Esophagus mucosa (tissue), 1 donor: ENCODE measurements at places on chromosomes 1 and 21. TPM values are rescaled to one million over a fixed set of nuclear protein-coding genes. Genes with fewer than 3 reads are reported as not detected.

- no peak for ATAC-seq
Measured at GRCh38 chr1:26994020-26994786, 711 bp downstream of the TRNP1 start.

DNA sequence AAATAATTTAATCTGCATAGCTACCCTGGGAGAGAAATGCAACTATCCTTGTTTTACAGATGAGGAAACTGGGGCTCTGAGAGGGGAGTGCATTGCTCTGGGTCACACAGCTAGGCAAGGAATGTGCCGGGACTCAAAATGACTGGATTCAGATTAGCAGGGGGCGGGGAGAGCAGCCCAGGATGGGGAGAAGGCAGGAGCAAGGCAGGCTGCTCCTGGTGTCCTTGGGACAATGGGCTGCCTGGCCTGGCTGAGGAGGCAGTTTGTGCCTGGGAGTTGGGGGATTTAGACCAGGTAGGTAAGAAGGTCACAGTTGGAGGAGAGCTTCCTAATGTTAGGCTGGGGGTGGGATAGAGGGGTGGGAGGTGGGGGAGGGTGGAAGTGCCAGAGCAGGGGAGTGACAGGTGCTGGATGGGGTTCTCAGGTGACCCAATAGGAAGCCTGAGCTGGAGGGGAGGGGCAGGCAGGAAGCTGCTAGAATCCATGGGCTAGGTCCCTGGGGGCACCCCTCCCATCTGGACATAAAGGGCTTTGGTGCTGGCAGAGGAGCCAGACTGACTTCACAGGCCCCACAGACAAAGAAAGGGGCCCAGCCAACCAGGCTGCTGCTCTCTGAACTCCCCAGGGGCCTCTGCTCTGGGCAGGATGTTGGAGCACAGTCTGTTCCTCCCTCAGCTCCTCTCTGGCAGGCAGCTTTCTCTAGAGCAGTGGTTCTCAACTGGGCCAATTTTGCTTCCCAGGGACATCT lies 29.0 kb downstream of the TRIM62 start:
- no peak for ATAC-seq

GRCh38 chr1:82517586-82517985 lies 716.9 kb downstream of the ADGRL2 start:
- ATAC-seq = no peak

GRCh38 chr1:63674238-63674864 lies 81.1 kb downstream of the PGM1 start:
- peak; percentile 65 for ATAC-seq

DNA sequence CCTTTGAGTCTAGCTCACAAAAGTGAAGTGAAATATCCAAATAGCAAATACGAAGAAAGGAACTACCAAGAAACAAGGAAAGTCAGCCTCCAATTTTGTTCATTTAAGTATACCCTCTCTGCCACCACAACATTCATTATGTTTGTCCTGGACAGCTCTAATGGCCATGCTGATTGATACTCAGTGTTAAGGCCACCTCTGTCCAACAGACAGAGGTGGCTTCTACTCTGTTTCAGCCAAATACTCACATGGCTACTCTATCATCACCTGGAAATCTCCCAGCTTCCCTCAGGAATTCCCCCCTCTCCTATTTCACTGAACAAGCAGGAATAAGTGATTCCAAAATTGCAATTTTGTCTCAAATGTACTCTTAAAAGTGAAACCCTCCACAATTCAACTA lies 10.7 kb downstream of the APP start:
- no peak for ATAC-seq

DNA sequence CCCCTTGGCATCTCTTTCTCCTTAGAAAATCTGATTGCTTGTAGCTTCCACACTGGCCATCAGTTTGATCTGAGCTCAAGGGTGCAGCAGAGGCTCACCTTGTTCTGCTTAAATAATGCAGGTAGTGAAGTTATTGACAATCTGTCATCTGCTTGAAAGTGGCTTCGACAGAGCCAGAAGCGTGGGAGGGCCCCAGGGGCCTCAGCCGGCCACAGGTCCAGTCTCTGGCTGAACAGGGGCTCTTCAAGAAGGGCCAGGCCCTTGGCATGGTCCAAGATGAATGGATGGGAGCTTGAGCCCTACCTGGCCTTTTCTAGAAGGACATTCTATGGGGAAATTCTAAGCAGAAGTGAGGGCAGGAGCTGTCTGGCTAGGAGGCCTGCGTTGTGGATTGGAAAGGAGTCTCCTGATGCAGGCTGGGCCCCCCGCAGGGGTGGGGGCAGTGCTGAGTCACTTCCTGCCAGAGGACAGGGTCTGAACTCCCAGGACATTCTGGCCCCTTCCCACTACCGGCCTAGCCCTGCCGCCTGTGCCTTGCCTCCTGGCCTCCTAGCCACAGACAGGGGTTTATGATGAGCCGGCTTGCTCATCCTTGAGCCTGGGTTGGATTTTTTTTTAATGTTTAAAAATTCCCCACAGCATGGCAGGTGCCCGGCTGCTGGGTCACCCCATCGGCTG lies 162.3 kb upstream of the VAMP3 start:
- ATAC-seq = no peak

DNA sequence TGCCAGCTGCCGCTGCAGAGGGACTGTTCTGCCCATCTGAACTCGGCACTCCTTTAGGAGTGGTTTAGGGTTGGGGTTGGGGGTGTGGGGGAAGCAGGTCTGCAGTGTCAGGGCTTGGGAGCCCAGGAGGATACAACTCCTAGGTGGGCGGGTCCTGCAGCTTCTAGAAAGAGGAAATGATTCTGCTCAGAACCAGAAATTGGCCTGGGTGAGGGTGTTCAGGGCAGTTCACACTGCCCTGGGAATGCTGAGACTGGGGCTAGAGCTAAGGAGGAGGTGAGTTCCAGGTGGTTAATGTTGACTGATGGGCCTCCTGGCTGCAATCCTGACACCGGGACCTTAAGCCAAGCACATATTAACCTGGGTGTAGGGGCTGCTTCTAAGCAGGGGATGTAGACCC lies 4.8 kb upstream of the SLC26A9 start:
- no peak for ATAC-seq

- ATAC-seq = no peak
Measured at GRCh38 chr1:3657096-3657475, 4.8 kb downstream of the TP73 start.

DNA sequence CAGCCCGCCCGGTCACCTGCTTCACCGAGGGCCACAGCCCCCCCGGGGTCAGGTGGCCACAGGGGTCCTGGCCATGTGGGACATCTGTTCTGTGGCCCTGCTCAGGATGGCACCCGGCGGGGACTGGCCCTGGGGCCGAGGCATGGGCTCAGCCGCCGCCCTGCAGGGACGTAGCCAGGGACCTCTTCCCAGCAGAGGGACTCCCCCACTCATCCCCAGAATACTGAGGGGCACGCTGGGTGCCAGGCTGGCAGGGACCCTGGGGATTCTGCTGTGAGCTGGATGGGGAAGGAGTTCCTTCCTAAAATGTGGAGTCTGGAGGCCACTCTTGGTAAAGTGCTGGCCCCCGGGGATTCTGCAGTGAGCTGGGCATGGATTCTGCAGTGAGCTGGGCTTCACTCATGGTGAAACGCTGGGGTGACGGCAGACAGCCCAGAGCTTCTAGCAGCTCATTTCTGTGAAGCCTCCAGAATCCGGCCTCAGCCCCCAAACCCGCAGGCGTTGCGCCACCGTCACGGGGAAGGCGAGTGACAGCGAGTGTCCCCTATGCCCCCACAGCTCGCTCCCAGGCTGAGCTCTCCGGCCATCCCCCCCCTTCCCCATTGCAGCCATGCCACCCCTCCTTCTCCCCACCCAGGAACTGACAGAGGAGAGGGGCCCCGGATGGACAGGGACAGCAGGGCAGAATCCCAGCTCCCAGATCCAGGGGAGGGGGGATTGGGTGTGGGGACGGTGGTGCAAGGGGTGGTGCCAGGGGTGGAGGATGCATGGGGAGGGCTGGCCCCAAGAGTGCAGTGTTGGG lies 1.4 kb downstream of the ITGB2 start:
- ATAC-seq = no peak

DNA sequence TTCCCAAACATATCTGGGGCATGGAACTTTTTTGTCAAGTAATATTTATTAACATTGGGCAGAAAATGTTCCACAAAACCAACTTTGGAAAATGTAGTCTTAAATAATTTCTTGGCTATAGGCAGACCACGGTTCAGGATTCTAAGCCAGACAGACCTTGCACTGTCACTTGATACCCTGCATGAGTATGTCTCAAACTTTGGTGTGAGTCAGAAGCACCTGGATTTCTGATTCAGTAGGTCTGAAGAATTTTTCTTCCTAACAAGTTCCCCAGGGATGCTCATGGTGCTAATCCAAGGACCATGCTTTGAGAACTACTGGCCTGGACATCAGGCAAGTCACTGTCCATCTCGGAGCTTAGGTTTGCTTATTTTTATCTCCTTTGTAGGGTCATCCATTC lies 562.0 kb downstream of the PLPP3 start:
- ATAC-seq = no peak

DNA sequence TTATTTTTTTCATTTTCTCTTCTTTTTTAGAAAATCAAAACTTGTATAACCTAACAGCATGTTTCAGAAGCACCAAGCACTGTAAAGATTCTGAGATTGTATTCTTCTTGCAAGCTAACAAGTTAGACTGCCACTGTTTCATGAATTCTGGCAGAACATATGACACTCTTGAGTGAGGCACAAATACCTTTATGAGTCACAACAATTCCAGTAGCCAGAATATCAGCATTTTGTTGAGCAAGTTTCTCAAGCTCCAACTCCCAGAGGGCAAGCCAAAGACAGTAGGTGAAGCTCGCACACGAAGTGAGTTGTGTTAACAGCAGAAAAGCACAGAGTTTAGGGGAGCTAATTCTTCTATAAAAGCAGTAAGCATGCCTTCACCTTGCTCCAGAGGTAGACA lies 268.8 kb upstream of the NCAM2 start:
- ATAC-seq = no peak

DNA sequence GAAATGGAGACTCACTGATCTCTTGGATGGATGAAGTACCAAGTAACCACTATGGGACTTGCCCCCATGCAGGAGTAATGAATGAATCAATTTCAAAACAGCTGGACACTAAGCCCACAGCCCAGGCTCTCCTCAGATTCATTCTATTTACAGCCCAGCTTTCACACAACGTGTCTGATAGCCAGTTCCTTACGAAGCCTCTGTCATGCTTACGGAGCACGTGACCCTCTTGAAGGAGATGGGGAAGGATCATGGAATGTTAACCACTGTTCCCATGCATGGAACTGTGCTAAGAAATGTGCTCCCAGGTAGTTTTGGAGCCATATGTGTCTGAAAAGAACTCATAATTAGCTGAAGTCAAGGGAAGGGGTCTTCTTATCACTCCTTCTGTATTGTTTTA lies 124.1 kb downstream of the KIF26B start:
- ATAC-seq = no peak

- no peak for ATAC-seq
Measured at GRCh38 chr1:165034136-165034809, 322.2 kb downstream of the LMX1A start.

- ATAC-seq = peak; percentile 71
Measured at GRCh38 chr1:9615316-9616063, 26.8 kb downstream of the TMEM201 start.

GRCh38 chr1:102834688-102835320 lies 273.5 kb downstream of the COL11A1 start:
- ATAC-seq = no peak

DNA sequence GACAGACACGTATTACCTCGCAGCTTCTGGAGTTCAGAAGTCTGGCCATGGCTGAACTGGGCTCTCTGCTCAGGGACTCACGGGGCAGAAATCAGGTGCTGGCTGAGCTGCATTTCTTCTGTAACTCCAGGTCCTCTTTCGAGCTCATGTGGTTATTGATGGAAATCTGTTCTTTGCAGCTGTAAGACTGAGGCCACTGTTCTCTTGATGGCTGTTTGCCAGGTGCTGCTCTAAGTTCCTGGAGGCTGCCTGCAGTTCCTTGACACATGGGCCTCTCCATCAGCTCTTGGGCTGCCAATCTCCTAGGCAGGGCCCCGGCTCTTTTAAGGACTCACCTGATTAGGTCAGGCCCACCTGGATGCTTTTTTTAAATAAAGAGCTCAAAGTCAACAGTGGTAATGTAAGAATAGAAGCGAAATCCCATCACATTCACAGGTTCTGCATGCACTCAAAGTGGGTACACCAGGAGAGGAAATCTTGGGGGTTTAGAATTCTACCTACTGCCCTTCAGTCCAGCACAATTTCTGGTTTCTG lies 139.1 kb downstream of the KAZN start:
- ATAC-seq = no peak

DNA sequence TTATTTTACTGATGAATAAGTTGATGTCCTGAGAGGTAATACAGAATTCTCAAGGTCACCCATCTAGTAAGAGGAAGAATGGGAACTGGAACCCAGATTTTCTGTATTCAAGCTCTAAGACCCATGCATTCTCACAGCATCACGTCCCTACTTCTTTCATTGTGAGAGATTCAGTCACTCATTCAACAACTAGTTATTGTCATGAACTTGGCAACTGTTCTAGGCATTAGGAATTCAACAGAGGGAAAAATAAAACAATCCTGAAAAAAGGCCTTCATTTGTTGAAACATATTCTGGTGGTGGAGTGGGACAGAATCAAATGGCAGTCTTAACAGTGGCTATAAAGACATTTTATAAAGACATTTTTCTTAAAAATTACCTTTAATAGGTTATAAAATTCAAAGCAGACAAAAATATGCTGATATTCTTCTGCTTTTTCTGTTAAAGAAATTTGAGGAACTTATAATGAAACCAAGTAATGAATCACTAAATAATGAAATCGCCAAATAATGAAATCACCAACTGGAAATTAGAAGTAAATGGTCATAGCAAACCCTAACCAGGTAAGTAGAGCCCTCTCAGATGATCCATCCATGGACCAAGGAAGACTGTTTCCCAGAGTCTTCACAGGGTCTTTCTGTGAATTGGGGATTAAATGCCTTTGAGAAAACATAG lies 136.5 kb upstream of the DPYD start:
- ATAC-seq = no peak

- ATAC-seq = no peak
Measured at GRCh38 chr1:156751451-156751756, at the start of gene HDGF. Gene HDGF (minus strand): TSS chr1:156751675. CDS start chr1:156751429, 246 bp downstream.

- ATAC-seq = no peak
Measured at GRCh38 chr21:32253215-32253641, 25.6 kb downstream of the MIS18A start.

GRCh38 chr21:25790122-25790877 lies 55.5 kb downstream of the GABPA start:
- ATAC-seq = peak; percentile 38

TRAF5 gene
- 2.8 TPM for total RNA-seq

LRRC38 gene
- total RNA-seq = not detected

COL24A1 gene
- not detected for total RNA-seq

MYBPH gene
- total RNA-seq = not detected

RBP7 gene
- total RNA-seq = 13.4 TPM

DNAJC28 gene
- 0.52 TPM for total RNA-seq

CELA3B gene
- not detected for total RNA-seq

THEMIS2 gene
- 5.3 TPM for total RNA-seq

RUNX3 gene
- total RNA-seq = 1.6 TPM

TCHH gene
- 0.08 TPM for total RNA-seq

TCEA3 gene
- 25.6 TPM for total RNA-seq
